ENCODE measurements at places on chromosomes 6 and 20. TPM values are rescaled to one million over a fixed set of nuclear protein-coding genes. Genes with fewer than 3 reads are reported as not detected.

MCCD1 gene
- not detected for total RNA-seq

- DNase-seq: no peak
Measured at GRCh38 chr20:37421060-37421905, 75.3 kb downstream of the SRC start.

DNA sequence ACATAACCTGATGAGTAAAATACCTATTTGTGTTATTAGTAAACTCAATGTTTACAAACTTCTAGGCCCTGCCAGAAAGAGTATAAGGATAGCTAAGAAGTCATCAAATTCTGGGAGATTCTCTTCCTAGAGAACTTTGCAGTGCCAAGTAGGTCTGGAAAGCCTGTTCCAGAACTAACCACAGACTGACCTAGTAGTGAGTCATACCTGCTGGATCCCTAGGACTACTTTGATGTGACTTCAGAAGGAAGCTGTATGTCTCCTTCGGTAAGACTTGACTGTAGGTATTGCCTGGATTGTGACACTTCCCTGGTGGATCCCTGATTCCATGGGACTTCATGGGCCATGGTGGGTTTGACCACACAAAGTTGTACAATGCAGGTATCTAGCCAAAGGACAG lies 131.7 kb downstream of the DNAH8 start:
- DNase-seq: no peak

DNA sequence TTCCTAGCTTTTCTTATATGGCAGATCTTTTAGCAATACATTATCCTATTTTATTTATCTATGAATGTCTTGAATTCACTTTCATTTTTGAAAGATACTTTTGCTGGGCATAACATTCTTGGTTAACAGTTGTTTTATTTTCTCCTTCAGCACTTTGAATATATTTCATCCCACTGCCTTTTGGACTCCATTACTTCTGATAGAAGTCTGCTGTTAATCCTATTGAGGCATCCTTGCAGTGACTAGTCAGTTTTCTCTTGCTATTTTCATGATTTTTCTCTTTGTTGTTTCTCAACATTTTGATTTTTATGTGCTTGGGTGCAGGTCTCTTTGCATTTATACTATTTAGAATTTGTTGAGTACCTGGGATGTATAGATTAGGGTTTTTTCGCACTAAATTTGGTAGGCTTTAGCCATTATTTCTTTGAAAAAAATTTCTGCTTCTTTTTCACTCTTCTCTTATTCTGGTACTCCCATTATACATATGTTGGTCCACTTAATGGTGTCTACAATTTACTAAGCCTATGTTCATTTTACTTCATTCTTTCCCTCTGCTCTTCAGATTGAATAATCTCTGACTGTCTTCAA lies 53.2 kb downstream of the PHACTR3 start:
- DNase-seq: no peak

GRCh38 chr20:49037962-49038387 lies 8.1 kb upstream of the CSE1L start:
- no peak for DNase-seq

DNA sequence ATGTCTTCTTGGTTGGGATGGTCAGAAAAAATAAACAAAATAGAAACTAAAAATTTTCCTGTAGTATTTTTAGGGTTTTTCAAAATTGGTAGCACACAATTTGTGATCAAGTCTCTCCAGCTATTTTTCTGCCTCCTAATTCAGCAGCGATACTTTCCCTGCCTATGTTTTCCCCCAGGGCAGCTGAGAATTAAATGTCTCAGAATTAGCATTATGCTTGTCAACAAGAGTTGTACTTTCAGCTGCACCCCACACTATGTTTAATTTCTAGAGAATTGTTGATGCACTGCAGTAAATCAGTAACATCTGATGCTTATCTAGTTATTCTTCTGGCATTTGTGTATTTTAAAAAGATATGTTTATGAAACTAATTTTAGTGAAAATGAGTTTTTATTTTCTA lies 34.2 kb upstream of the ZNF337 start:
- no peak for DNase-seq

Measured in skin of body (tissue), 3 donors.